ENCODE measurements at places on chromosomes 5 and 9.

DNA sequence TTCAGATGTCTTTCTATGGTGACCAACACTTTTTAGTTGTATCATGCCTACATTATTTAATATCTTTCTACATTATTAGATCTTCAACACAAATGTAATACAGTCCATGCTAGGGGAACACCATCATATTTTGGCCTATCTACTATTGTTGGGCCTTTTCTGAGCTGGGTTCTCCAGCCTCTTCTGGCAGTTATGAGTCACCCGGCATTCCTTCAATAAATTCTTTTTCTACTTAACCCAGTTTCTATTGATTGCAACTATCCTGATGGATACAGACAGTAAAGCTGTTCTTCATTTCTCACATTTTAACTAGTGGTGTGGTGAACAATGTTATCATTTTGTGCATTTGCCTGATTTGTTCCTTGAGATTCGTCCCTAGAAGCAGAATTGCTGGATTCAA lies 529.3 kb downstream of the BNC2 start:
- no peak for DNase-seq

DNA sequence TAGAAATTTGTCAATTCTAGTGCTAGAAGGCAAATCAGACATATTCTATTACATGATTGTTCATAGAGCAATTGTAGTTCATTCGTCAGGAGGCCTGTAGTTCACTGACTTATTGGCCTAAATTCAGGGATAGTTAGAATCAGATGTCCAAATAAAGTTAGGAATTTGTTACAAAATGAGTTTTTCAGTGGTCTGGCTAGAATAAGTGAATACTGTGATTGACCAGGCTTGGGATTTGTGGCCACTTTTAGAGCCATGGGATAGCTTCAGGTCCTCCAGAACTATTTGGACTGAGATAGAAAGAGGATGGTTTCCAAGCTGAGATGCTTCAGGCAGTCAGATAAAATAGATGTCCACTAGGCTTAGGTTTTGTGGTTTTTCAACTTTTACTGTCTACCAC lies 199.1 kb upstream of the MPDZ start:
- DNase-seq, result no peak

GRCh38 chr5:97097326-97098230 lies 44.8 kb downstream of the LIX1 start:
- no peak for DNase-seq

- DNase-seq, result no peak
These were observed 125.0 kb upstream of the LPCAT1 start for GRCh38 chr5:1648806-1649205.

GRCh38 chr5:58746321-58746720 lies 163.4 kb downstream of the RAB3C start:
- no peak for DNase-seq

GRCh38 chr9:98635374-98635773 lies 73.4 kb downstream of the GABBR2 start:
- DNase-seq, result peak; percentile 83

DNA sequence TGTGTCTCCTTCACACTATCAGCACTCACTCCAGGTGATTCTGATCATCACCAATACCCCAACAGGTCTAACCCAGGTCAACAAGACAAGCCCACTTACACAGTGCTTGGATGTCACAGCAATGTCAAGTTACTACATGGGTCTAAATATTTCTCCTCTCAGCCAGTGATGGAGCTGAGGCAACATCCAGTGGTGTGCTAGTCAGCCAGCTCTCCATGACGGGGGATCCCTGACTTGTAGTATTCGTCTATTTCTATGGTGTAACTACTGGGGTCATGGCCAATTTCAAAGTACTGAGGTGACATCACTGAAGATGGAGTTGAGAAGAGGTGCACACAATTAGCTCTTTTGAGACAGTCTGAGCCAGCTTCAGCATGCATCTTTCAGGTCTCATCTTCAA lies 31.1 kb downstream of the ADRB2 start:
- no peak for DNase-seq

DNA sequence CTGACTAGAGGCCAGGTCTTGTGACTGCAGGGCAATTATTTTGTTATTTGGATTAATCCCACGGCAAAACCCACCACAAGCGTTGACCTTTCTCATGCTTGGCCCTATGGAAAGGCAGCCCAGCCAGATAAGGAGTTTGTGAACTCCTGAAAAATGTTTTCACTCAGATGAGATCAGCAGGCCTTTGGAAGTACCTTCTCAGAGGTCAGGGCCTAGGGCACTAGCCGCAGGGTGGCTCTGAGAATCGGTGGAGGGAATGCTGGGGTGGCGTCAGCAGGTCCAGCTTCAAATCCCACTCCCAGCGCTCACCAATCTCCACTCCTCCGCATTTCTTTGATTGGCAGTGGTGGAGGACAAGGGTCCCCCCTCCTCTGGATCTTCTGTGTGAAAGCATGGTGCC lies 194.4 kb downstream of the GADD45G start:
- no peak for DNase-seq

- peak; percentile 58 for DNase-seq
These were observed 159.1 kb downstream of the CSNK1G3 start for GRCh38 chr5:123671042-123671441.
